CD4-positive, alpha-beta T cell treated with Interleukin-2 at 100 ng/mL for 4 hours (primary cell): ENCODE measurements at places on chromosomes 6 and 20.

- no peak for DNase-seq
Observed at GRCh38 chr6:125544819-125545218, 204.6 kb upstream of the HEY2 start.

DNA sequence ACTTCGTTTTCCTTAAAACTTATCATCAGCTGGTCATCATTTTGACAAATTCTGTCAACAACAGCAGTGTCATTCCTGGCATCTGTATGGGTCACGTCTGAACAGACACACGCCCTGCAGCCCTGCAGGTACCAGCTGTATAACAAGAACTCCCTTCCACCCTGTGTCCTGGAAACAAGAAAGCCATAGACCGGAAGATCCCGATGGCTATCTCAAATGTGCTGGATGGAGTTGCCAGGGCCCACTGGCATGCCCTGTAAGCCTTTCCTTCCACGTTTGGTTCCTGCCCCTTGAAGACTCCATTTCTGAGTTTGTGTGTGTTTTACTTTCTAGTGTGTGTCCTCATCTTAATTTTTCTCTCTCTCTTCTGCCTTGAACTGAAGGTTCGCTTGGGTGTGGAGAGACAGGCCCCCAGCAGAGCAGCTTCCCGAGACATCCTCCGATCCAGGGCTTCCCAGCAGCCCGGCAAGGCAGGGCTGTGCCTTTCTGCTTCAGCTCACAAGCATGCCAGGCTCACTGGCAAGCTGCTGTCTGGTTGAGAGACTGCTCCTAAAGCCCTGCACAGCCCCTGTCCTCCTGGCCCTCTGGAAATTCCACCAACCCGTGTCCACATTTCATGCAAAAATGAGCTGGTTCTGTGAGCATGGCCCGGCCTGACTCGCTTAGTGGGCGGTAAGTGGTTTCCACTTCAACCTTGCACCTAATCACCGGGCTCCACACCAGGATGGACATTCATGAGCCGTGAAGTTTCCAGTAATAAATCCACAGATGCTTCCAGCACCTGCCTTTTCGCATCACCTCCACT, 8.7 kb downstream of the GFRA4 start:
- no peak for DNase-seq

DNA sequence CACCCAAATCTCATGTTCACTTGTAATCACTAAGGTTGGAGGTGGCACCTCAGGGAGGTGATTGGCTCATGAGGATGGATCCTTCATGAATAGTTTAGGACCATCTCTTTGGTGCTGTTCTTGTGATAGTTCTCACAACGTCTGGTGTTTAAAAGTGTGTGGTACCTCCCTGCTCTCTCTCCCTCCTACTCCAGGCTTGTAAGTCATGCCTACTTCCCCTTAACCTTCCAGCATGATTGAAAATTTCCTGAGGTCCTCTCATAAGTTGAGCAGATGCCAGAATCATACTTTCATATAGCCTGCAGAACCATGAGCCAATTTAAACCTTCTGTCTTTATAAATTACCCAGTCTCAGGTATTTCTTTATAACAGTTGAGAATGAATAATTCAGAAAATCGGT, 16.6 kb downstream of the HLA-A start:
- no peak for DNase-seq

DNA sequence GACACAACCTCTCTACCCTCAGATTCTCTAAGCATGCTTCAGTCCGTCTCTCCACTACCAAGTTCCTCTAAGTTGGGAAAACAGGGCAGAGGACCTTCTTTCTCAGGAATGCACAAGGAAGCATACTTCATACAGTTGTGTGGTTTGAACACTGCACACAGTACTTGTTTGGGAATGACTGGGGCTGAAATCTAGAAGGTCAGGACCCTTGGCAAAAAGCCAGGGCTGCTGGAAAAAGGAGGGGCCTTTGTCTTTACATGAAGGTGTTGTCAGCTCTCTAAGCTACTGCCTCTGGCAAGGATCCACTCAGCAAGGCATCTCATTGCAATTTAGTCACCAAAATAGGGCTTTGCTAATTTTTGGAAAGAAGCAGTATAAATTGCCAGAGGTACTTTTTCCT, 20.7 kb upstream of the HEY2 start:
- no peak for DNase-seq

GRCh38 chr6:84466511-84466910, 239.1 kb upstream of the CEP162 start:
- DNase-seq: no peak

GRCh38 chr20:50916257-50916656, 15.0 kb downstream of the ADNP start:
- DNase-seq: no peak

- no peak for DNase-seq
Observed at GRCh38 chr6:163635731-163636364, 221.3 kb downstream of the QKI start.

- peak; percentile 51 for DNase-seq
Observed at GRCh38 chr6:149211046-149211571, 106.4 kb upstream of the TAB2 start.

DNA sequence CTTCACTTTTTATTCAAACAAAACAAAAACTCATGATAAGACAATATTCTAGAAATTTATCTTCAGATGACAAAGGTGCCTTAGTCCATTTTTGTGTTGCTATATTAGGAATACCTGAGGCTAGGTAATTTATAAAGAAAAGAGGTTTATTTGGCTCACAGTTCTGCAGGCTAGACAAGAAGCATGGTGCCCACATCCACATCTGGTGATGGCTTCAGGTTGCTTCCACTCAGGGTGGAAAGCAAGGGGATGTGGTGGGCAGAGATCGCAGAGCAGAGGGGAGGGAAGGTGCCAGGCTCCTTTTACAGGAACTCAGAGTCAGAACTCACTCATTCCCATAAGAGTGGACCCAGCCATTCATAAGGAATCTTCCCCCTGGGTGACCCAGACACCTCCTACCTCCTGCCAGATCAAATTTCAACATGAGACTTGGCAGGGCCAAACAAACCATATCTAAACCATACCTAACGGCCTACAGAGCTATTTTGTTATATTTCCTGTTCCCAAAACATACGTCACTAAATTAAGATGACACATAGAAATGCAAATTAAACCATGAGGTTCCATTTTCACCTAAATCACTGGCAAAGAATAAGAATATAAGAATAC, 26.4 kb downstream of the ABHD12 start:
- DNase-seq: no peak

DNA sequence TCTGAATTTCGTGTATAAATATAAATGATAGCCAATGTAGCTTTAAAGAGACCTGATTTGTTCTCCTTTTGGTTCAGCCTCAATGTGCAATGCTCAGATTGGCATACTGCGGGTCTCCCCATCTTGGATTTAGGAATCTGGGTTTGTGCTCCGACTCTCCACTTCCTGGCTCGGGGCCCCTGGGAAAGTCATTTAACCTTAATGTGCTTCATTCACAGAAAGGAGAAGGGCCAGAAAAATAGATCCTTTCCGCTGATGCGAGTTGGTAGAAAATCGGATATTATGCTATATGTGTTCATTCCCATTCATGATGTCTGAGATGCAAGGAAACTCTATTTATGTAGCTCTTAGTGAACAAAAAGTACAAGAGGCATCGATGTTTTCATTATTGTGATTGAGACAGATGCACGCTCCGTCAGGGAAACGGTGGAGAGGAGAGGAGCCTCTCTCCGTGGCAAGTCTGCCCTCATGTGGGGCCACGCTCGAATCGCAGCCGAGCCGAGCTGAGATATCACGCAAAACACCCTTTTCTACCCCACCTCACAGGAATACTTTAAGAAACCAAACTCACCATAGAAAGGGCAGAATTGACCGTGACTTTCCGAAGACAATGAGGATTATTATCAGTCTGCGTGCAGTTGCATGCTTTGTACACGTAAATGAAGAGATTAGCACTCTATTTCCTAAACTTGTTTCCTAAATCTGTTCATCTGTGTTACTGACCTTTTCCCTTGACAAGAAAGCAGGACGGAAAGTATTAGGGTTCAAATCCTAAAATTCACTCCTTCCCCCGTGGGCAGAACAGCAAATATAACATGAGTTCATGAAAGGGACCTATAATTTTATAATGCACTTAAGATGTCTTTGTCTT, 136.6 kb downstream of the COL9A1 start:
- peak; percentile 9 for DNase-seq

GRCh38 chr6:109816452-109817374, 125.6 kb downstream of the FIG4 start:
- DNase-seq: no peak

- no peak for DNase-seq
Observed at GRCh38 chr6:141753180-141753579, 379.5 kb upstream of the GJE1 start.

DNA sequence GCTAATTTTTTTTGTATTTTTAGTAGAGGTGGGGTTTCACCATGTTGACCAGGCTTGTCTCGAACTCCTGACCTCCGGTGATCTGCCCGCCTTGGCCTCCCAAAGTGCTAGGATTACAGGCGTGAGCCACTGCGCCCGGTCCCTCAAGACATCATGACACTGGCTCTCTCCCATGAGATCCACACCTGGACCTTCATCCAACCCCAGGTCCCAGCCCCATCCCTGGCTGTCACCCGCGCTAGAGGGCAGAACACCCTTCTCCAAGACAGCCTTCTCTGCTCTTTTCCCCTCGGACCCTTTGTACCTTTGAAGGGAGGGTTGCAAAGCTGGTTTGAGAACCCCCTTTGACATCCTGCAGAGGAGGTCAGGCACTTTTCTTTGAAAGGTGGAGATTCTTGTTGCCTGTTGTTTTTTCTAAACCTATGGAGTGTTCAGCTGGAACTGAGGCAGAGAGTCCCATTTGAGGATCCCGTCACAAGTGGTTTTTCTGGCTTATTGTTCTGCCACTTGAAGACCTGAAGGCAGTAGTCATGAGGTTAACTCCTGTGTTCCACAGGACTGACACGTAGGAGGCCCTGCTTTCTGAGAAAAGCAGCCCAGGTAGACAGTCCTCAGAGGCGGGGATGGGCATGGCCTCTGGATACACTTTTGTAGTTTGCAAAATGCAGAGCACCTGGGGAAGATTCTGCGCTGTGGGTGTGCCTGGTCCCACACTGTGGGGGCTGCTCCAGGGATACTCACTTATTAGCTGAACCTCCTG, 171.1 kb upstream of the SNX9 start:
- no peak for DNase-seq

DNA sequence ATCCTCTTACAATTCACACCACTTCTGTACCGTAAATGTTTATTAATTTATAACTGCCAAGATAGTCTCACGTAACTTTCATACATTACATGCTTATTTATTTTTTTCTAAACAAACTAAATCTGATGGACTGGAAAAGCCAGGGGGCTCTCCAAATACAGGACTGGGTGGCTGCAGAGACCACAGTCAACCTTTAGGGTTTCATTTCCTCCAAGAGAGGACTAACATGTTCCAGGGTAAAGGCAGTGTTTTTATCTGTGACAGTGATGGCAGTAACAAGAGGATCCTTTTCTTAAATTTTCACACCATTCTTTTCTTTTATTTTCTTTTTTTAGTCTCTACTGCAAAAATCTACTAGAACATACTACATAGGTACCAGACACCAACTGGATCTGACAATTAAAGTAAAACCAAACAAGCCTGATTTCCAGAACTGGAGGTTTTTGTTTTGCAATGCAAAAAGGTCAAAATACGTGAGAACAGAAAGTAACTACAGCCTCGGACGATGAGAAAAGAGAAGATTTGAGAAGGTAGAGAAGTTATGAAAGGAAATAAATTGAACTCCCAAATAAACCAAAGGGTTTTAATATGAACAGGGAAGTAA, 1.2 kb downstream of the LMBRD1 start:
- no peak for DNase-seq

DNA sequence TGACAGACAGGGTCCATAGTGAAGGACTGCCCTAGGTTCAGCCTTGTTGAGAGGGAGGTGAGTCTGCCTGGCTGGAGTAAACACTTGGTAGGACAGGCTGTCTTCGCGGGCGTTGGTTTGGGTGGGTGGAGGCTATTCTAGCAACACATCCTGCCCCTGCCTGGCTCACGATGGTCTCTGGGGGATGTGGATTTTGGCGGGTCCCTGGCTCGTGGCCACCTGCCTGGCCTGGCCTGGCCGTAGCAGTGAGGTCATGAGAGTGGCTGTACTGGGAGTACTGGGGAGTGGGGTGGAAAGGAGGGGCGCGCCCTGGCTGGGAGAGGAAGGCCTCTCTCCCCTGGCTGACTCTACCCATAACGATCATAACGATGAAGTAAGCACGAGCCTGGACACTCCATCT, 30.2 kb upstream of the MRPS18A start:
- DNase-seq: no peak

DNA sequence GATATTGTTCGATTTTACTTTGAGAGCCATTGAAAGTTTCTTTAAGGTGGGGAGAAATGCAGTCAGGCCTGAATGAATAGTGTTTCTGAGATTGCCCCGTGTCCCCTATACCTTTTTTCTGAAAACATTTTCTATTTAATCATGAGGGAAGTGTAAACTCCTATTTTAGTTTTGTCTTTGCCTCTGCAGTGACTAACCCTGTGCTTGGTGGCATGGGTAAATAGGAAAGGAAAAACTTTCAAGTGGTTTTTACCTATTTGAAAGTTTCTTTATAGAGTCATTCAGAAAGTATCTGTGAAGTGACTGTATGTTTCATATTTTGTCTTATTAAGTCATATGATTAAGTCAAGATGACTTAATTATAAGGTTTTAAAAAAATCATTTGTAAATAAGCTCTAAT, 14.5 kb downstream of the SNRNP48 start:
- no peak for DNase-seq

DNA sequence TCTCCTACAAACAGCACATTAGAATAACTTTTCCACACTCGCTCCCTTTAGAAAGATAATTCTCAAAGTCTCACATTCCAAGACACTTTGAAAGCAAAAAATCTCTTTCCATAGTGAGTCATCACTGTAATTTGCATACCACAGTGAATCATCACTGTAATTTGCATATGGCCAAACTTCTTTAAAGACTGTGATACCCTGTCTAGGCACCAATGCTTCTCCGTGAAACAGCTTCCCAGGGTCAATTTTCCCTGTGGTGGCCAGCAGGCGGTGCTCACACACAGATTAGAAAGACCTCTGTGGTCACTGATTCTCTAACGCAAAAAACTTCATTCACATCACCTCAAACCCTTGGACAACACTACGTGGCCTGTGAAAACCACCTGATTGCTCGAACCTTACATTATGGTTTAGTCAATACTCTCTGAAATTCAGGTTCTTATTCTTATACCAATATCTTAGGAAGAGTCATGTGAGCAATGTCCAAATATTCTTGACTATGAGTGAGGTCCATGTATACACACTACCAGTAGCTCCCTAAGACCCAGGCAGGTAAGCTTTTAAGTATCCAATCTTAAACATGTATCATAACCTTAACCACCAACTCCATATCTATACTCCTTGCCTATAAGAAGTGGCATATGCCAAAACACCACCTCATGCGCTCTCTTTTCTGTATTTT, 78.5 kb upstream of the PHACTR1 start:
- DNase-seq: peak; percentile 16

DNA sequence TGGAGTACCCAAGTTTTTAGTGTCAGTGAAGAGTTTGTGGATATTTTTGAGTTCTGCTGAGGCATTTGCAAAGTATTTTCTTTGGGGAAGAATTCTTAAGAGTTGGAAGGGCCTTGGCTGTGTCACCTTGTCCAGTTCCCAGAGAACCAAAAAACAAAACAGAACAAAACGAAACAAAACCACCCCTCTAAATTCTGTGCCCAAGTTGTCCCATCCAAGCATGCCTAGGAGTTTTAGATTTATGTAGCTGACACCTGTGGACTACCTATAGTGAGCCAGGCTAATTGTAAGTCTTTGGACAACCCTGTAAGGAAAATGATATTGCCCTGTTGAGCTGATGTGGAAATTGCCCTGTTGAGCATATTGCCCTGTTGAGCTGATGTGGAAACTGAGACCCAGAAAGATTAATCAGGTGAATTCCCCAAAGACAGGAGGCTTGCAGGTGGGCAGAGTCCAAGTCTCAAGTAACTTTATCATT, 1.0 kb upstream of the ECI2 start:
- no peak for DNase-seq
